Ascending aorta (tissue), 2 donors: ENCODE measurements at places on chromosomes 12 and 14. TPM values are rescaled to one million over a fixed set of nuclear protein-coding genes. Genes with fewer than 3 reads are reported as not detected.

Gene NOVA1
- total RNA-seq: 11.1 TPM

DNA sequence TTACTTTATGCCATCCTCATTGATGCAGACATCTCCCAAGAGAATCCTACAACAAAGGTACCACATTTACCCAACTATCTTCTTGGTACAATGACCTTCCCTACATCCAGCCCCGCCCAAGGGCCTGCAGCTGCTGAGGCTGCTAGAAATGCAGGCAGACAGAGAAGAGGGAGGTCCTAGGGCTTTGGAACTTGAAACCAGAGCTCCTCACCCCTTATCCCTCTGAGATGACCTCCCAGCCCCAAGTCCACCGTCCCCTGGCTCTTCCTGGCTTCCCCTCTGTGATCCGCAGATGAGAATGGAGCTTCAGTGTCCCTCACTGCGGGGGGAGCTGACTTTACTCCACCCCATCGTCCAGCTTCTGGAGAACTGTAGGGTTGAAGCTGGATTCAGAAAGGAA is 1.6 kb upstream of the TNFRSF1A start:
- H3K27me3 ChIP-seq: no peaks in the 10 kb centered on the region
- DNase-seq: no peak
- no peaks in the 10 kb centered on the region for H3K36me3 ChIP-seq
- no peak overlapping the region for H3K4me3 ChIP-seq

DNA sequence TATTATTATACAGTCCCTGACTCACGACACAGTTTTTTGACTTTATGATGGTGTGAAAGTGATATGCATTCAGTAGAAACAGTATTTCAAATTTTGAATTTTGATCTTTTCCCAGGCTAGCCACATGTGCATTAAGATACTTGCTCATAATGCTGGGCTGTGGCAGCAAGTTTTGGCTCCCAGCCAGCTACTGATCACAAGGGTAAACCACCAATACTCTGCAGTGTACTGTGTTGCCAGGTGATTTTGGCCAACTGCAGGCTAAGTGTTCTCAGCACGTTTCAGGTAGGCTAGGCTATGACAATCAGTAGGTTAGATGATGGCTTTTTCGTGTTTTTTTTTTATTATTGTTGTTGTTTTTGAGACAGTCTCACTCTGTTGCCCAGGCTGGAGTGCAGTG is 69.4 kb upstream of the ACTN1 start:
- H3K27me3 ChIP-seq: no peaks in the 10 kb centered on the region
- no peak overlapping the region for H3K4me3 ChIP-seq
- peak overlapping the region; percentile 95 for H3K27ac ChIP-seq
- peaks cover 5% of the 10 kb centered on the region for H3K36me3 ChIP-seq
- DNase-seq: no peak

- no peak for DNase-seq
- H3K4me1 ChIP-seq: no peaks in the 10 kb centered on the region
- no peak overlapping the region for H3K27ac ChIP-seq
- peaks cover 84% of the 10 kb centered on the region for H3K36me3 ChIP-seq
These were observed 41.6 kb downstream of the SFSWAP start for GRCh38 chr12:131752451-131752850.

GRCh38 chr14:60665177-60665550 is 15.9 kb upstream of the SIX1 start:
- DNase-seq: no peak
- no peak overlapping the region for H3K4me3 ChIP-seq
- no peaks in the 10 kb centered on the region for H3K36me3 ChIP-seq
- H3K27ac ChIP-seq: no peak overlapping the region
